Muscle of back (tissue), 13 donors: ENCODE measurements at places on chromosomes 2 and 18.

- DNase-seq: no peak
Observed at GRCh38 chr2:192000196-192000980, 153.5 kb upstream of the CAVIN2 start.

GRCh38 chr2:156445296-156446220 is 9.4 kb downstream of the GPD2 start:
- no peak for DNase-seq

GRCh38 chr2:204040016-204040415 is 103.5 kb downstream of the ICOS start:
- no peak for DNase-seq

DNA sequence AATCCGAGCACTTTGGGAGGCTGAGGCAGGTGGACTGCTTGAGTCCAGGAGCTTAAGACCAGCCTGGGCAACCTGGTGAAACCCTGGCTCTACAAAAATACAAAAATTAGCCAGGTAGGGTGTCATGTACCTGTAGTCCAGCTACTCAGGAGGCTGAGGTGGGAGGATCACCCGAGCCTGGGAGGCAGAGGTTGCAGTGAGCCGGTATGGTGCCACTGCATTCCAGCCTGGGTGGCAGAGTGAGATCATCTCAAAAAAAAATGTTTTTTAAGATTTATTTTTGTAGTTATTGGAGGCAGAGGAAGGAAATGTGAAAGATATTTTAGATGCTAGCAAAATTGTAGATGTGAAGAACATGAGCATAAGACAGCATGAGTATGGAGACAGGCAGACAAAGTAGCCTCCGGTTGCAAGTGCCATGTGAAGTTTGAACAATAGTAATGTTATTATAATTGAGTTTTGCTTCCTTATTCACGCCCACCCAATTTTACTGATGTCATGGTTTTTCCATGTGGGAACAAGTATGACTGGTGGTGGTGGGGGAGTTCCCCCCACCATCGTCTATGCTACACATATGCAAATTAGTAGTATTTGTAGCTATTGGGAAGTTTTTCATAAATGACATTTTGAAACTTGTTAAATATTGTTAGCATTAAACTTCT is 18.0 kb downstream of the REL start:
- no peak for DNase-seq

DNA sequence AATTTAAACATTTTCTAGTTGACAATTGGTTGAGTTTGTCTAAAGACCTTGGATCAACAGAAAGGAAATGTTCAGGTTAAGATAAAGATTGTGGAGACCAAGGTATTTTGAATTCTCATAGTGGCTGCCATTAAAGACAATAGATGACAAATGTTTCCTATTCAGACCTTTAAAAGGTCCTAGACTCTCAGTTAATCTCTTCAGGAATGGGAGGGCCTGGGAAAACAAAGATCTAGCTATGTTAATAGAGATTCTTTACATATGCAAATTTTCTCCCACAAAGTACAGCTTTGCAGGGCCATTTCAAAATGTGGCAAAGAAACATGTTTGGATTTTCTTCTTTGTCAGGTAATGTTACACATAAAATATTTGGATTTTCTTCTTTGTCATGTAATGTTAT is 403.9 kb downstream of the SPAG16 start:
- no peak for DNase-seq
